Epithelial cell of proximal tubule (primary cell): ENCODE measurements at places on chromosomes 13 and 19. TPM values are rescaled to one million over a fixed set of nuclear protein-coding genes. Genes with fewer than 3 reads are reported as not detected.

RANBP3 gene
- 77.3 and 81.9 TPM in 2 replicates for total RNA-seq

PRSS57 gene
- not detected in 2 replicates for total RNA-seq

CEACAM8 gene
- not detected in 2 replicates for total RNA-seq

ZSCAN4 gene
- total RNA-seq, result not detected in 2 replicates

RDH8 gene
- total RNA-seq, result not detected in 2 replicates

CGB1 gene
- not detected in 2 replicates for total RNA-seq
